Hypothalamus (tissue), 51 donors: ENCODE measurements at places on chromosomes 11 and 22.

- DNase-seq = no peak
Measured at GRCh38 chr11:66619080-66619554, 2.7 kb downstream of the RBM14 start.

GRCh38 chr11:66598993-66599392, 6.0 kb downstream of the CCS start:
- no peak for DNase-seq

DNA sequence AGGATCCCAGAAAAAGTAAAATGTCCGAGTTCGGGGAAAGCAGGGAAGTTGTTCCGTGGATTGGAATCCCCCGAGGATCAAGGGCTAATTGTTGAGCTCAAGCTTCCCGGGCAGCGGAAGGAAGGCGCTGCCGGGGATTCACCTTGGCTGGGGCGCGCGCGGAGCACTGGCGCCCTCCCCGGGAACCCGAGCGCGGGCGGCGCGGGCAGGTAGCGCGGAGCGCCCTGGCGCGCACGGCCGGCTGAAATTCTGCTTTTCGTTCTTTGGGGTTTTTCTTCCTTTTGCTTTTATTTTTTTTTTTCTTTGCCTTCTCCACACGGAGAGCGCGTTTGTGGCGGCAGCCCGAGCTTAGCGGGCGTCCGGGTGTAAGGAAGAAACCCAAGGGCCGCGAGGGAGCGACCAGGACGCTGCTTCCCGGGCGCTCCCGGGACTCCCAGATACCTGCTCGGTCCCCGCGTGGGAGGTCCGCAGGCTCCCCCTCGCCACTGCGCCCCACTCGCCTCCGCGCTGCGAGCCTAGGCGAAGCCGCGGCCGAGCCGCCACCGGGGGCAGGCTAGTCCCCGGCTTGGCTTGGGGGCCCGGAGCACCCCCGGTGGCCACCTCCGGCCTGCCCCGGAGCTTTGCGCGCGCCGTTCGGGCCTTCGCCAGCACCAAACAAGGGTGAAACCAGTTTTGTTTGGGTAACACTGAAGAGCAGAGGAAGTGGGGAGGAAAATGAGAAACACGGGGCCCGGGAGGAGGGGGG, 4.8 kb upstream of the IGF2 start:
- DNase-seq = no peak

- DNase-seq = no peak
Measured at GRCh38 chr11:577611-577894, 1.3 kb downstream of the PHRF1 start.

DNA sequence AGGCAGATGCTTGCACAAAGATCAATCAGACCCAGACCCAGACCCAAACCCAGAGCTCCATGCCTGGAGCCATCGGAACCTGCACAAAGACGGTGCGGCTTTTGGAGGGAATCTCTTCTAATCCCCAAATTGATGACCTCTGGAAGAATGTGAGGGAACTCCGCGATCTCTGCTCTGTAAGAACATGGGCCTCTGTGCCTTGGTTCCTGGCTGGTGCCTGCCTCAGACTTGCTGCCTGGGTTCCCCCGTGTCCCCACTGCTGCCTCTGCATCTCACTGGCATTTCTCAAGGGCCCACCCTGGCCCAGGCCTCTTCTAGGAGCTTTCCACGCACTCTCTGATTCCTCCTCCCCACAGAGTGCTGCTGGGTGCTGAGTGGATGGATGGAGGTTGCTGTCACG, 1044.4 kb downstream of the TBC1D22A start:
- no peak for DNase-seq

DNA sequence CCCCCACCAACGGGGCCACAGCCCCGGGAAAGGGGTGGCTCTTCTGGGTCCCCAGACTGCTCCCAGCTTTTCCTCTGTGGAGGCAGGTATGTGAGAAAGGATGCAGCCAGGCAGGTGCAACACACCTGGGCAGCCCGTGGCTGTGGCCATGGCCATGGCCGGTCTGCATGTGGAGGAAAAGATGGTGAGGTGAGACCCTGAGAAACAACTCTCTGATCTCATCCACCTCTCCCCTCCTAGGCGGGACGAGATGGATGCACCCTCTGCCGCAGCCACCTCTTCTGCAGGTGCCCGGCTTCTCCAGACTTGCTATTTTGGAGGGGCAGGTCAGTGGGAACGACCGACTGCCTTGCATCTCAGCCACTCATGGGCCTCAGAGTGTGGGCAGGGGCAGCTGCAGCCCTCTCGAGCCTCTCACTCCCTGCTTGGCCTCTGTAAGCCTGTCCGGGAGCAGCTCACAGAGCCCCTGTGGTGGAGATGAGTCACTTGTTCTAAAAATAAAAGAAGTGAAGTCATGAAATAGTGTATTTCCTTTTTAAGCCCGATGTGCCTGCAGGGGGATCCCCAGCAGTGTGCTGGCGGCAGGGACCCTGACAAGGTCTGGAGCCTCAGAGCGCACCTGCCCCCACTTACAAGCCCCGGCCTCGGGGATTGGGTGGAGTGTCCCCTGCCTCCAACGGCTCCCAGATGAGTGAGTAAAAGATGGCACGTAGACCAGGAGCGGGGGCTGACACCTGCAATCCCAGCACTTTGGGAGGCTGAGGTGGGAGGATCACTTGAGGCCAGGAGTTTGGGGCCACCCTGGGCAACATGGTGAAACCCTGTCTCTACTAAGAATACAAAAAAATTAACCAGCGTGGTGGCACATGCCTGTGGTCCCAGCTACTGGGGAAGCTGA, 10.7 kb downstream of the SMIM38 start:
- DNase-seq = no peak

DNA sequence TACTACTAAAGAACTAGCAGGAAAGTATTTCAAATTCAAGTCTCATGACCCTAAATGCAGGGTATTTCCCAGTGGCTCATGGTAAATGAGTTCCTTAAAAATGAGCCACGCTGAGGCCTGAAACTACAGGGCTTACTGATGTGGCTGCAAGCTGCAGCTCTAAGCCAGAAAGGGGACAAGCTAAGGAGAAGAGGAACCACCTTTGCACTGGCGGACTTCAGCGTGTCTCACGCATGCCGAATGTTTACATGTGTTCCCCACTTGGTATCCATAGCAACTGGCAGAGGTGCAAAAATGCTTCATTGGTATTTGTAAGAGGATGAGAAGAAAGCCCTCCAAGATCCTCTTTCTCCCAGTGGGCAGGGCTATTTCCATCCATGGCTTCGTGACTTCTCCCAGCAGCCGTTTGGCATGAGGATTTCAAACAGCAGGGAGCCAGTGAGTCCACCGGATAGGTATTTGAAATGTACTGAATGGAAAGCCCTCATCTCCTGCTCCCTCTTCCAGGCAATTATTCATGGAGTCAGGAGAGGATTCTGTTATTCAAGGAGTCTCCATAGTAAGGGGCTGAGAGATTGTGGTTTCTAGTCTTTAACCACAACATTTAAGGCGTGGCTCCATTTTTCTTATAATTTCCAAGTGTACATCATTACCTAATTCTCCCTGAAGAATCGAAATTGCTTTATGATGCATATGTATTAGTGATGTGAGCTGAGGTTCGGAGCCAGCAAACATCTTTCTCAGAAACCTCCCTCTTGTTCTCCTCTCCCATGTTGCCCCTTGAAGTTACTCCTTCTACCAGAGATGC, 55.3 kb upstream of the CD44 start:
- no peak for DNase-seq

DNA sequence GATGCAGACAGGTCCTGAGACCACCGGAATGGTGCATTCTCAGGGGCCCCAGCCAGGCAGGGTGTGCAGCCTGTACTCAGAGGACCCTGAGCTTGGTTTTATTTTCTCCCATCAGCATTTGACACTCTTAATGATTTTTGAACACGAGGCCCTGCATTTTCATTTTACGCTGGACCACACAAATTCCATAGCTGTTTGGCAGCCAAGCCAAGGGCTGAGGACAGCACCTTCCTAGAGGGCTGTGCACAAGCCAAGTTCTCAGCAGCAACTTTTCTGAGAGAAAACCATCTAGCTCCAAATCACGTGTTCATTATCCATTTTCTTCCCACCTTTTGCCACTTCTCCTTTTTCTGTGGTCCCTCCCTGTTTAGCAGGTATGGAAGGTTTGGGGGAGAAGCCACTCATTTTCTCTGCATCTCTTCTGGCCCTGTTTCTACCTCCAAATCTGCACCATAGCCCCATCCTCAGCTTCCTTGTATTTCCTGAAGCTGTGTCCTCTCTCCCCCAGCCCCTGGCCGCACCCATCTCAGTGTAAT, 60.4 kb downstream of the TRAF6 start:
- no peak for DNase-seq

GRCh38 chr11:128516886-128517285, 70.5 kb downstream of the ETS1 start:
- no peak for DNase-seq

- DNase-seq = no peak
Measured at GRCh38 chr11:696955-697491, 1.4 kb downstream of the TMEM80 start.

DNA sequence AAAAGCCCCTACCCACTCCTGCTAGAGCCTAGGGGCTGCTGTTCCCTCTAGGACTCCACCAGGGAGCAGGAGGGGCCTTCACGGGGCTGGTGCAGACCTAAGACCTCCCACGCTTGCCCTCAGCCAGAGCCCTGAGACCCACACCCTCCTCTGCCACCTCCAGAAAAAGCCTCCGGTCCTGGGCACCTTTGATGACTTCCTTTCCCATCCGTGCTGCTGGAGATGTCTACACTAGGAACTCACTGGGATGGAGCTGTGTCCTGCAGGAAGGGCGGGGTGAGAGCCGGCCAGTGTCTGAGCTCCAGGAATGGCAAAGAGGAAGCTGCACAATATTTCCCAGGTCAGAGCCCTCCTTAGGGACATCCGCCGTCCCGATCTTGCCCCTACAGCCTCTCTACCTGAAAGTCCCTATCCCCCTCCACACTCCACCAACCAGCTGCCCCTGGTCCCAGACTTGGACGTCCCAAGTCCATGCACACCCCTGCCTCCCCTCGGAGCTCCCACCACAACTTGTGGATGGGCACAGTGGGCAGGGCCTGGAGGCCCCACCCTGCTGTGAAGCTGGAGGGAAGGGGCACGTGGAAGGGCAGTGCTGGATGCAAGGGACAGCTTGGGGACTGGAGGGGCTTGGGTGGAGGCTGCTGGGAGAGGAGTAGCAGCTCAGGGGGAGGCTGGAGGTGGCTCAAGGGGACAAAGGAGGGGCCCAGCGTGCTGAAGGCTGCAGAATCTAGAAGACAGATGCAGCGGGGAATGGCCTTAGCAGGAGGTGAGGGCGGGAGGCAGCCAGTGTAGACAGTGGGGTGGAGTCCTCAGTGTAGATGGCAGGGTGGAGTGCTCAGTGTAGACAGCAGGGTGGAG, 13.5 kb upstream of the LRP5 start:
- no peak for DNase-seq
